ENCODE measurements at places on chromosomes 5 and 9. TPM values are rescaled to one million over a fixed set of nuclear protein-coding genes. Genes with fewer than 3 reads are reported as not detected.

GRCh38 chr5:59937633-59938032 is 44.1 kb upstream of the PDE4D start:
- no peak for DNase-seq

GRCh38 chr5:2135833-2136232 is 253.1 kb upstream of the IRX4 start:
- no peak for DNase-seq

DNA sequence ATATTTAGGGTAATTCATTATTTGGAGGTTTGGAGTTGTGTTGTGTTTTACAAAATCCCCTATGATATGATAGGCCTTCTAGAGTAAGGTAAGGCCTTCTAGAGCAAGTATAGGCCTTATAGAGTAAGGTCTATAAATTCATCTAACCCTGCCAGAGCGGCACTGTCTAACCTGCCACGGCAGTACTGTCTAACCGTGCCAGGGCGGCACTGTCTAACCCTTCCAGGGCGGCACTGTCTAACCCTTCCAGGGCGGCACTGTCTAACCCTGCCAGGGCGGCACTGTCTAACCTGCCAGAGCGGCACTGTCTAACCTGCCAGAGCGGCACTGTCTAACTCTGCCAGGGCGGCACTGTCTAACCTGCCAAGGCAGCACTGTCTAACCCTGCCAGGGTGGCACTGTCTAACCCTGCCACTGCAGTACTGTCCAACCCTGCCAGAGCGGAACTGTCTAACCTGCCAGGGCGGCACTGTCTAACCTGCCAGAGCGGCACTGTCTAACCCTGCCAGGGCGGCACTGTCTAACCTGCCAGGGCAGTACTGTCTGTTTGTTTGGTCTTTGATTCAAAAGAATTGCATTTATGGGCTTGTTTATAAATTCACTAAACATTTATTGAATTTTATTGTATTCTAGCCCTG is 9.6 kb downstream of the RNF20 start:
- DNase-seq = no peak

DNA sequence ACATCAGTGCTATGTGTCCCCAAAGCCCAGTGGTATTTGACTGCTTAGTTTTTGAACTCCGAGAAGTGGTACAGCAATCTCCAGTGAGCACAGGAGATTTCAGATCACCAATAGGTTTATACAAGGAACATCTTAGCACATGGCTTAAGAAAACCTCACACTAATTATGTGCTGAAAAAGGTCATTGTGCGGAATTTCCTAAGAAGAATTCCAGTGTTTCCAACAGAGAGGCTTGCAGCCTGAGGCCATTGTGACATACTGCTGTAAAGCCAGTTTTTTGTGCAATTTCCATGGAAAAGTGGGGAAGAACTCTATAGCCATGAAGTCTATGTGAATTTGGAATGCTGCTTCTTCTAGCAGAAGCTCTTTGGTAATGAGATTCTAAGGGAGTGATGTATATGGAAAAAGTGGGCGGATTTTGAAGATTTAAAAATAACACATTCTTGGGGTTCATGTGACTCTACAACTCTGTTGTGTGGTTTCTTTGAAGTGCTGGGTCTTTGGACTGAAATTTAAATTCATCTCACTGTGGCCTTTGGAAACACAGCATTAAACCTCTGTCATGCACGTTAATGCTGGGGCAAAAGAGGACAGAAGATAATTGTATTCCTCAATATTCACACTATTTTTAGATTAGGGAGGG is 110.5 kb upstream of the CD180 start:
- no peak for DNase-seq

The FCN1 gene
- total RNA-seq = not detected
